ENCODE measurements at places on chromosomes 11 and 22. TPM values are rescaled to one million over a fixed set of nuclear protein-coding genes. Genes with fewer than 3 reads are reported as not detected.

The OR51B5 gene
- total RNA-seq: not detected

The PAMR1 gene
- not detected for total RNA-seq

The ALG12 gene
- 20.7 TPM for total RNA-seq

The SUSD2 gene
- total RNA-seq: 0.59 TPM

The CEP164 gene
- 42.0 TPM for total RNA-seq

The RFPL2 gene
- total RNA-seq: 0.09 TPM

The POTEH gene
- not detected for total RNA-seq

The PRG3 gene
- not detected for total RNA-seq

The OR52N1 gene
- total RNA-seq: 0.23 TPM

The GNAZ gene
- 0.91 TPM for total RNA-seq

The MOGAT2 gene
- total RNA-seq: not detected

The MLC1 gene
- total RNA-seq: 0.55 TPM

The PDE2A gene
- 0.41 TPM for total RNA-seq

The FAM227A gene
- 0.11 TPM for total RNA-seq

The VEGFB gene
- 60.4 TPM for total RNA-seq

The PTDSS2 gene
- 28.4 TPM for total RNA-seq

The GLB1L3 gene
- total RNA-seq: 10.3 TPM

The GDPD4 gene
- total RNA-seq: not detected

The FXYD2 gene
- total RNA-seq: 1.3 TPM

The PRODH gene
- 0.32 TPM for total RNA-seq

The LMNTD2 gene
- total RNA-seq: 1.6 TPM

The H19 gene
- total RNA-seq: not detected

The CARNS1 gene
- total RNA-seq: 0.86 TPM

The SERPIND1 gene
- not detected for total RNA-seq

The SAA1 gene
- total RNA-seq: not detected

The ASCL2 gene
- total RNA-seq: 0.11 TPM

The DAGLA gene
- 0.09 TPM for total RNA-seq

The IGLL1 gene
- 3.4 TPM for total RNA-seq

The CLDN5 gene
- 0.30 TPM for total RNA-seq

The SEC14L6 gene
- not detected for total RNA-seq

The SCGB1A1 gene
- total RNA-seq: not detected

The ZNF280B gene
- total RNA-seq: 3.1 TPM

The TCN1 gene
- total RNA-seq: not detected

The NXPE1 gene
- total RNA-seq: not detected

The APLP2 gene
- total RNA-seq: 32.1 TPM

The LRRC74B gene
- not detected for total RNA-seq

The MS4A3 gene
- total RNA-seq: not detected

Measured in T-helper 2 cell treated with Interferon-gamma antibody and Interleukin-4, amounts not matched to agents 100 ng/mL and 5 ng/mL, for 36 hours (primary cell).